ENCODE measurements at places on chromosomes 11 and 22.

- no peak for DNase-seq
Observed at GRCh38 chr11:121198491-121198890, 94.1 kb upstream of the SC5D start.

- no peak for DNase-seq
Observed at GRCh38 chr11:30197869-30198268, 32.9 kb upstream of the FSHB start.

- DNase-seq, result no peak
Observed at GRCh38 chr11:84922836-84923235, 704.3 kb downstream of the DLG2 start.

DNA sequence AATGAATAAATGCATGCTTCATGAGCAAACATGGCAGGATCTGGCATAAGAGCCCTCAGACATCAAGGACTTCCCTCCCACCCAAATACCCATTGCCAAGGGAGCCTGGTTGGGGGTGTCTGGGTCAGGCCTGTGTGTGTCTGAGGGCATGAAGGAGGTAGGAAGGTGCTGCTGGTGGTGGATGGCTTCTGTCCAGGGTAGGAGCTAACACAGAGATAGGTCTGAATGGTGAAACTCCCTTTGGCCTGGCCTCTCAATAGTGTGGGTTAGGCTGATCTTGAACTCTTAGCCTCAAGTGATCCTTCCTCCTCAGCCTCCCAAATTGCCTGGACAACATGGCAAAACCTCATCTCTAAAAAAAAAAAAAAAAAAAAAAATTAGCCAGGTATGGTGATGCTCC, 2.8 kb downstream of the AMPD3 start:
- no peak for DNase-seq

DNA sequence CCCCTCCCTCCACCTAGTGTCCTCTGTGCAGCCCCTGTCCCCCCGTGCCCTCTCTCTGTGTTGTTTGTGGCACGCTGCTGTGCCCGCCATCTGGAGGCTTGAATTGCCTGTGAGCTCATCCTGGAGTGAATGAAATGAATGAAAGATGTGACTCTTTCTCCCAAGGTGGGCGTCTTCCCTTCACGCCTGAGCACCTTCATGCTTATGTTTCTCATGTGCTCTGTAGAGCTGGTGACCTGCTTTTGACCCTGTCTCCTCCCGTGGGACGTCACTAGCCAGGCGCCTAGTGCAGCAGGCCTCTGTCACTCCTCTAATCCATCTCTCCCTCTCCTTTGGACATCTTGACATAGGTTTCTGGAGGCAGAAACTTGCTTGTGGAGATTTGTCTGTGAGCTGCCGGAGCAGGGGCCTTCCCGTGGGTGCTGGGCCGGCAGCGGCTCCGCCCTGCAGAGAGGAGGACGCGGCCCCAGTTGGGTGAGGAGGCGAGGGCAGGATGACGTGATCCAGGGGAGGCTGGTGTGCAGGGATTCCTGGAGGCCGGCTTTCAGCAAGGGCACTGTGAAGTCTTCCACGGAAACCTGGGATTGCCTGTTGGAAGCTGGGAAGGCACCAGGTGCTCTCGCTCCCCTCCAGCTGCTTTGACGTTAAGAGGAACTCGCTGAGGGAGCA, 40.6 kb downstream of the MUC6 start:
- DNase-seq, result no peak

DNA sequence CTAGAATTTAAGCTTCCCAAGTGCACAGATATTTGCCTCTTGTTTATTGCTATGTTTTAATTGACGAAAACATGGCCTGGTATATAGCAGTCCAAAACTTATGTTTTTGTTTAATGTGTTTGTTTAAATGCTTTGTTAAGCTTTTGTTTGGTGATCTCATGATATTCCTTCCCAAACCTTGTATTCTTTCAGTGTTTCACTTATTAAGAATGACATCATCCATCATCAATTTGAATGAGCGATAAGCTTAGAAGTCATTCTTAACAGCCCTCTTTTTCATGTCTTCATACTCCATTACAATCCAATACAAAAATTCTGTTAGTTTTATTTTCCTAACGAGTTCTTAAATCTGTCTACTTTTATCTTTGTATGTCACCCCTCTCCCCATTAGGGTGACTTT, 206.0 kb downstream of the DYNC2H1 start:
- DNase-seq, result no peak

- DNase-seq, result no peak
Observed at GRCh38 chr22:20486229-20486628, 9.4 kb downstream of the KLHL22 start.

DNA sequence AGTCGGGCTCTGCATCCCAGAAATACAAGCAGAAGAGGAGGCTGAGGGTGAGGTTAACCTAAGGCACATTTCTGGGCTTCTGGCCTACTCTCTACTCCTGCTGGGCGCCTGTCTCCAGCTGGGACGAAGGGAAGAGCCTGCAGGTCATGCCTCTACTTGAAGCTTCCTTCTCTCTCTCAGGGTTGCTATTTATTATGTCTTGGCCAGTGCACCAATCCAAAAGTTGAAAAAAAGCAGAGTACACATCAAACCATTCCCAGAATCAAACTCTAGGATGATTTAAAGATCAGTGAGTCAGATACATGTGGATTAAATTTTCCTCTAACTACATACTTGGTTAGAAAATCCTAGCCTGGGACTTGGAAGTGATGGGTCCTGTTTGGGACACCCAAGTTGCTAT, 60.2 kb upstream of the CDON start:
- DNase-seq, result no peak

DNA sequence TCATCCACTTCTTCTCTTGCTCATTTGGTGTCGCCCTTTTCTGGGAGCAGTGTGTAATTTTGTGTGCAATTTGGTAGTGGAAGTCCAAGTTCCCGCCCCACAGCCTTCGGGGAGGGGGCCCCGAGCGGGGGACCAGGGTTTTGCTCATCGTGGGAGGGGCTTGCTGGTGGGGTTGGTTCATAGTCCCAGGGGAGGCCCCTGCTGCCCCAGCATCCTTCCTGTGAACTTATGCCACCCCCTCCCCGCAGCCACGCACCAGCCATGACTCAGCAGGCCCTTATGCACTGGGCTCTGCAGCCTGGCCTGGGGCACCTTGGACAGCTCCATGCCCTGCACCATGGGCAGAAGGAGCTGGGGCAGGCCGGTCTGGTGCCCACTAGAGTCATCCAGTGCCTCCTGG, 1183.6 kb downstream of the BRD1 start:
- DNase-seq, result no peak

GRCh38 chr11:37762079-37762478, 1164.0 kb upstream of the RAG2 start:
- DNase-seq, result no peak

DNA sequence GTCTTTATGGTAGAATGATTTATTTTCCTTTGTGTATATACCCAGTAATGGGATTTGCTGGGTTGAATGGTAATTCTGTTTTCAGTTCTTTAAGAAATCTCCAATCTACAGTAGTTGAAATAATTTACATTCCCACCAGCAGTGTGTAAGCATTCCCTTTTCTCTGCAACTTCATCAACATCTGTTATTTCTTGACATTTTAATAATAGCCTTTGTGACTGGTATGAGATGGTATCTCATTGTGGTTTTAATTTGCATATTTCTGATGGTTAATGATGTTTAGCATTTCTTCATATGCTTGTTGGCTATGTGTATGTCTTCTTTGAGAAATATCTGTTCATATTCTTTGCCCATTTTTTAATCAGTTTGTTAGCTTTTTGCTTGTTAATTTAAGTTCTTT, 901.2 kb downstream of the METTL15 start:
- no peak for DNase-seq

Measured in brain pericyte (primary cell).